T-helper 2 cell (primary cell): ENCODE measurements at places on chromosomes 1 and 21.

DNA sequence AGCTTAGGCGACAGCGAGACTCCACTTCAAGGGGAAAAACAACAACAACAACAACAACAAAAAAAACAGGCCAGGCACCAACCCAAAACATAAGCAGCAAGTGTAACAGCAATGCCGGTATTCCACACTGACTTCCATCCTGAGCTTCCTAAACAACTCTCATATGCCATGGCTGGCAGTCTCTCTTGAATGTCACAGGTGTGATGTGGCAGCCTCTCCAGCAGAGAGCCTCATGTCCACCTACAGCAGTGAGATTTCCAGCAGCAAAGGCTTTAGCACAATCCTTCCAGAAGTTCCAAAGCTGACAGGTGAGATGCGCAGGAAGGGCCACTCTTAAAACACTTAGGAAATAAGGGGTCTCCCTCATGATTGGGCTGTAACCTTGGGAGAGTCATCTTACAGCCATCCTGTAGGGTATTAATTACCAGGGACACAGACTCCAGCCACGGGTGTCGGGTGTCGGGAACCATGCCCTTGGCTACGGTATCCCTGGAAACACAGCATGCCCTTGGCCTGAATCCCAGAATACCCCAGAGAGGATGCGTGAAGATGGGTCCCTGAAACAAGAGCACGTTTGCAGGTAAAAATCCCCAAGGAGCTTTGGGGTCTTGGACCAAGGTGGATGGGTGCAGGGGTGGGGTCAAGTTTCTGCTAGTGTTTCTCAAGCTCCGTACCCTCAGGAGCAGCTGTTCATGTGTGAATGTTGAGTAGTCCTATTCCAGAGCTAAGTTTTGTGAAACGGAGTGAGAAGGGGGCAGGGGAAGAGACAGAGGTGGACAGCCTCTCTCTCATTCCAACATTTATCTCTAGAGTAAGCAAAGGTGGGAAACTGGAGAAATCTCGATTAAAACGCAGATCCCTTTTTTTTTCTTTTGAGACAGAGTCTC is 31.4 kb downstream of the CLSTN1 start:
- no peak for DNase-seq

DNA sequence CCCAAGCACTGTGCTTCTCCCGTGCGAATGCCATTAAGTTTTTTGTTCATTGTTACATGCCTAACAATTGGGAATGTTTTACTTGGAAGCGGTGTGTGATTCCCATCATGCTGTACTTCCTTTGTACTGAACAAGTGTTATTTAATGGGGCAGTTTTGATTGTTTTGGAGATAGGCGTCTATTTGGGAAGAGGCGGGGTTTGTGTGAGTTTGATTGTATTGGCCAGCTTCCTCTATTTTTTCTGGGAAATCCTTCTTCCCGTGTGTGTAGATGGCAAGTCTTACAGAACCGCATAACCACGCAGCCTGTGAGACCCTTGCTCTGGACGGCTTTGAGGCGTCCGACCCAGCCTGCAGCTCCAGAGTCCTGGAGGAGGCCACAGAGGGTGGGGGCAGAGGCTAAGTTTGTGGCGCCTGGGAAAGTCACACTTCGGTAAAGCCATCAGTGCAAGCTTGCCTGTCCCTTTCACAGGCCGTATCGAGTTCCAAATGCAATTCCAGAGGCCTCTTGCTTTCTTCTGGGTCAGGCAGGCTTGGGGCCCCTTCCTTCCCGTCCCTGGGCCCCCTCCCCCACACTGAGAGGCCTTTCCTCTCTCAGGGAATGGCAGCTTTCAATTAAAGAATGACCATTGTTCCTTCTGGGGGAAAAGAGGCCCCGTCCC is 210.3 kb downstream of the TOMM20 start:
- no peak for DNase-seq

DNA sequence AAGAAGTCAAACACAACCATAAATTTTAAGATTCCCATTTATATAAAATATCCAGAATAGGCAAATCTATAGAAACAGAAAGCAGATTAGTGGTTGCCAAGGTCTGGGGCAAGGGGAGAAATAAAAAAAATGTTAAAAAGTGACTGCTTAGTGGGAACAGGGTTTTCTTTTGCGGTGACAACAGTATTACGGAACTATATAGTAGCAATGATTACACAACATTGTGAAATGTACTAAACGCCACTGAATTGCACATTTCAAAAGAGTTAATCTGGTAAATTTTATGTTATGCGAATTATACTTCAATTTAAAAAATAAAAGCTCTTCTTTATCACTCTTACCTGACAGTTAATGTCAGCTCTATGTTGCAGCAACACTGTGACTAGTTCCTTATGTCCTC is 105.2 kb downstream of the ACBD6 start:
- no peak for DNase-seq

DNA sequence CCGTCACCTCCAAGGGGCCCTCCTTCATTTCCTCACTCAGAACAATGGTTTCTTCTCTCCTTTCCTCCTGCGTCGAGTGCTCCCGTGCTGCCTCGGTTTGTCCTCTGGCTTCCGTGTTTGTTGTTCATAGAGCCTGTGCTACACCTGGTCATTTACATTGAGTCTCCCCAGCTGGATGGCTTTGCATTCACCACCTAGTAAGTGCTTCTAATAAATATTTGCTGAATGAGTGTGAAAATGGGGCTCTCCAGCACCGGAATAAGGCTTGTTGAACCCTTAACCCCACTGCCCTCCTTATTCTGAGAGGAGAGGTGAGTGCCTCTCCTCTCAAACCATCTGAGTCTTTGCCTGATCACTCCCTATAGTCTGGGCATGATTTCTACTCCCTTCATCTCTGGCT is 104.9 kb downstream of the CNIH3 start:
- no peak for DNase-seq

DNA sequence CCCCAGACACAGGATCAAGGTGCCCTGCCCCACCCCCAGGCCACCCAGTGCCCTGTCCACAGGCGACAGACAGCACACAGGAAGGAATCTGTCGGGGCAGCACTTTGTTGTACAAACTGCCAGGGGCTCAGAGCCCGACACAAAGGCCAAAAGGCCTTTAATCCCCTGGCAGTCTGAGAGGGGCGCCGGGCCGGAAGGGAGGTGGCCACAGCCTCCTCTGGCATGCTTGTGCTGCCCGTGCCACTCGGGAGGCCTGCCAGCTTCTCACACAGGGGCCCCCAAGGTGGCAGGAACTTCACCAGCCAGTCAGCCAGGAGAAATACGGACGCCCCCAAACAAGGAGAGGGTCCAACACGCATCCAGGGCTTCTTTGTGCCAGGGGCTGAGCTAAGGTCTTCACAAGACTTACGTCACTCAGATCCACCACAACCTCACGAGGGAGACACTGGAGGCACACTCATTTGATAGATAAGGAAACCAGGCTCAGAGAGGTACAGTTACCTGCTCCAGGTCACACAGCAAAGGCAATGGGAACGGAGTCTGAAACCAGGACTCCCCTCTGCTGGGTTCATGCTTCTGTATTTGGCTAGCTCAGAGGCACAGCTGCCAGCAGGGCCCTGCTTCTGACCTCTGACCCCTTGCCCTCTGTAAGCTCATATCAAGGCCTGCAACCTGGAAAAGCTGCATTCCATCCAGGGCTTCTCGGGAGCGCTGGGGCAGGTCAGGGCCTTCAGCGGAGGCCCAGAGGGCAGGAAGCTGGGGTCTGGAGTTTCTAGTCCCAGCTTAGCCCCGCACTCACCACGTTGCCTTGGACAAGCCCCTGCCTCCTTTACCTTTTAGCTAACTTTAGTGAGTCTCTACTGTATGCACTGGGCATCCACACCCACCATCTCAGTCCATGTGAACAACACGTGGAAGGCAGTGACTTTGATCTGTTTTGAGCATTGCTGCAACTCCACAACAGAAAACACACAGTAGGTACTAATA is 34.8 kb downstream of the HSPG2 start:
- no peak for DNase-seq

DNA sequence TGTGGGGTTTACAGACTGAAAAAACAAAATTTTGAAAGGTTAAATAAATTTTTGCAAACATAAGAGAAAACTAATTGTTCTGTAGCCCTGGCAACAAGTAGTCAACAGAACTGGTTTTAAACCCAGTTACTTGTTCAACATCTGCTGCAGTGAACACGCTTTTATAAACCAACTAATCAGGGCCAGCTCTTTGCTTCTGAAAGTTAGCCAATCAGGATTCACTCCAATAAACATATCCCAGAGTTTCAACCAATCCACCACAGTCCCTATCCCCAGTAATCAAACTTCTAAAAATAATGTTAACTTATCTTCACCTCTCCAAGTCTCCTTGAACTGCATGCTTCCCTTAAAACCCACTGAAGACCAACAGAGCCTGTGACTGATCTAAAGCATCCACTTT is 306.6 kb downstream of the CTH start:
- no peak for DNase-seq

GRCh38 chr1:57112148-57112547 is 146.3 kb upstream of the C8B start:
- DNase-seq = no peak

- no peak for DNase-seq
These were observed 164.1 kb downstream of the USP25 start for GRCh38 chr21:15893902-15894301.

DNA sequence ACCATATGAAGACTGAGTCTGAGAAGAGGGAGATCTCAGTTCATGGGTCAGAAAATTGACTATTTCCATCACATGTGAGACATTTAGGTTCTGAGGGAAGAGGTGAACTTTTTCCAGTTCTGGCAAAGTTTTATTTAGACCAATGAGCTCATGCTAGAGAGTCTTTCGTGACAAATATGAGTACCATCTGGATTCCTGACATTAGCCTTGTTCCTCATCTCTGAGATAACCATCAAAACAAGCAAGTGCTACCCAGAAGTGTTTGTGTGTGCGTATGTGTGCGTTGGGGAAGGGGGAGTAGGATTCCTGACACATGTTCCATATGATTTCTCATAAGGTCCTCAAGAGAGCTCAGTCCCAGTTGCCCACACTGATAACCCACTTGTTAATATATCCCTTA is 120.6 kb downstream of the FASLG start:
- no peak for DNase-seq
